Hematopoietic multipotent progenitor cell treated with erythropoietin and hydrocortisone succinate and interleukin-3 and kit ligand, for 6 days (in vitro differentiated cells): ENCODE measurements at places on chromosomes 7 and 10.

GRCh38 chr7:137091396-137091795 is 222.9 kb downstream of the CHRM2 start:
- peak; percentile 5 for DNase-seq

- DNase-seq = no peak
Measured at GRCh38 chr10:1509011-1509530, 228.3 kb downstream of the ADARB2 start.

DNA sequence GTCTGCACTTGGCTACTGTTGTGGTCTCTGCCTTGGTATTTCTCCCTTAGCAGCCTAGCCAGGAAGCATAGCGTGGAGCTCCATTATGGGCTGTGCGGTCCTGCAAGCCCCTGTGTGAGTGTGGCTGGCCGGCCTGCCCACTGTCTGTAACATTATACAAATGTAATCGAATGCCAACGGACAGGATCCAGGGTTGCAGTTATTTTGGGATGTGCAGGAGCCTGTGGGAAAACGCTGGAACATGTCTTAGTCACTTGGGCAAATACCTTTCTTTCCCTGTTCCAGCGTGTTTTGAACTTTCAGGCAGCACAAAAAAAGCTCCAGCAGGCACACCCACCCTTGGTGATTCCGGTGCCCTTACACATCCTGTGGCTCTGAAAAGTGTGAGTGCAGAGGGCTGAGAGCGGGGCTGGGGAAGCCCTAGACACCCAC is 29.5 kb downstream of the BAG3 start:
- no peak for DNase-seq

DNA sequence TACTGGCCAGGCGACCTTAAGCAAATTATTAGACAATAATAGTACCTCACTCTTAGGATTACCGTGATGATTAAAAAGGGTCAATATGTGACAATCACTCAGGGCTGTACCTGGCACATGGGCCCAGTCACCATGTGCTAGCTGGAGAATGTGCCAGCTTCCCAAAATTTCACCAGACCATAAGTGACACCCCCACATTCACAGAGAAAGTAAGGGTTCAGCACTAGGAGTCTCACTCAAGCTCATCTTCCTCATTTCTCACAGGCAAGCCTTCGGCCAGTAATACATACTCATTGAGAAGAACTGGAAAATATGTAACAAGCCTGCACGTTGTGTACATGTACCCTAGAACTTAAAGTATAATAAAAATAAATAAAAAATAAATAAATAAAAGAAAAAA is 22.4 kb upstream of the C10orf71 start:
- DNase-seq = no peak

- no peak for DNase-seq
Measured at GRCh38 chr10:131789516-131789915, 111.3 kb upstream of the PPP2R2D start.

- no peak for DNase-seq
Measured at GRCh38 chr10:48970046-48970445, 30.4 kb upstream of the LRRC18 start.

GRCh38 chr10:72061491-72061890 is 26.9 kb downstream of the SPOCK2 start:
- DNase-seq = peak; percentile 24

DNA sequence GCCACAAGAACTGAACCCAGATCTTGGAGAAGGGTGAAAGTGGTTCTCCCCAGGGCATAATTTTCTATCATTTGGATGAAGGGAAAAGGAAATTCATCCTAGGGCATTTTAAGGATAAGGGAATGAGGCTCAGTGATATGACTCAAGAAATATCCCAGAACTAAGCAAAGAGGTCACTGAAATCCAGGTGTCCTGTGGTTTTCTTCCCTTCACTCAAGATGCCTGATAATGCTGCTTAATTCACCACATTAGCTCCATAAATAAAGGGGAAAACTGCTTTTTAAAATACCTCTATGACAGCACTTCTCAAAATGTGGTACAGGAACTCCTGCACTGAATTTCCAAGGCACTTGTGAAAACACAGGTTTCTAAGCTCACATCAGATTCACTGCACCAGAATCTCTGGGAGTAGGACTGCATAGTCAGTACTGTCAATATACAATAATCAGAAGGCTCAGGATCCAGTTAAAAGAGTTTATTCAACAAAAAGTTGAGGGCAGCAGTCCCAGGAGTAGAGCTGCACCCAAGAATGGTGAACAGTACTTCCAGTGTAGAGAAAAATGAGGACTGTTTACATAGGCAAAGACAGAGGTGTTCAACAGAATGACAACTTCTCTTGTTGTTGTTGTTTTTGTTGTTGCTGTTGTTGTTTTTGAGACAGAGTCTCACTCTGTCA is 2.9 kb downstream of the IFIT3 start:
- no peak for DNase-seq

GRCh38 chr7:143008007-143008901 is 18.7 kb downstream of the OR9A2 start:
- peak; percentile 86 for DNase-seq

- DNase-seq = peak; percentile 25
Measured at GRCh38 chr10:86614853-86615252, 39.5 kb upstream of the OPN4 start.

- DNase-seq = no peak
Measured at GRCh38 chr10:121091961-121092719, 241.0 kb downstream of the WDR11 start.

- no peak for DNase-seq
Measured at GRCh38 chr7:148144827-148145226, 445.7 kb upstream of the C7orf33 start.

- no peak for DNase-seq
Measured at GRCh38 chr7:158574308-158575036, 13.2 kb downstream of the PTPRN2 start.

GRCh38 chr7:22723181-22723601 is 3.8 kb upstream of the IL6 start:
- DNase-seq = peak; percentile 28
